NCI-H1048 (cell line): ENCODE measurements at places on chromosomes 1 and 21.

DNA sequence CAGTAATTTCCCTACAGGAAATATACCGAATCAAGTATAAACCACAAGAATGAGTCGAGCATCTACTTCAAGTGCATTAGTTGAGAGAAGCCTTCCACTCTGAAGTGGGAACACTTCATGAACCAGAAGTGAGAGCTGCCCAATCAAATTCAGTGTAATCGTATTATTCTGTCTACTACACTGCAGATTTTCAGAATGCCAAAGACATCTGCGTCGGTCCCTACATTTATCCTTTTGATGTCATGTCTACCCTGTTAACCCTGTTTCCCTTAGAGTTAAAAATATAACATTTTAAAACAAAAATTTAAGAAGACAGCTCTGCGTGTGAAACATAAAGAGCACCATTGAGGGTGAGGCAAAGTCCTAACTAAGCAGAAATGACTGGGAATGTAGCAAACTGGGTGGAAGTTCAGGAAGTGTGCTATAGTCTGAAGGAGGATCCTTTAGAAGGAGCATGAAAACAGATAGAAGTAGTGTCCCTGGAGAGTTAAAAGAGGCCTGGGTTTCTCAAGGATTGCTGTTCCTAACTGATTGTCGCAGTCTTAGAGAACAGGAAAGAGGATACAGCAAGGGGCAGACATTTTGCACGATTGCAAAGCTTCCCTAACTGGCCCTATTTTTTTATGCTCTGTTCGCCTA is 291.2 kb downstream of the PTPRC start:
- DNase-seq = no peak

GRCh38 chr1:207430602-207431001 is 23.5 kb upstream of the CR2 start:
- DNase-seq = no peak

DNA sequence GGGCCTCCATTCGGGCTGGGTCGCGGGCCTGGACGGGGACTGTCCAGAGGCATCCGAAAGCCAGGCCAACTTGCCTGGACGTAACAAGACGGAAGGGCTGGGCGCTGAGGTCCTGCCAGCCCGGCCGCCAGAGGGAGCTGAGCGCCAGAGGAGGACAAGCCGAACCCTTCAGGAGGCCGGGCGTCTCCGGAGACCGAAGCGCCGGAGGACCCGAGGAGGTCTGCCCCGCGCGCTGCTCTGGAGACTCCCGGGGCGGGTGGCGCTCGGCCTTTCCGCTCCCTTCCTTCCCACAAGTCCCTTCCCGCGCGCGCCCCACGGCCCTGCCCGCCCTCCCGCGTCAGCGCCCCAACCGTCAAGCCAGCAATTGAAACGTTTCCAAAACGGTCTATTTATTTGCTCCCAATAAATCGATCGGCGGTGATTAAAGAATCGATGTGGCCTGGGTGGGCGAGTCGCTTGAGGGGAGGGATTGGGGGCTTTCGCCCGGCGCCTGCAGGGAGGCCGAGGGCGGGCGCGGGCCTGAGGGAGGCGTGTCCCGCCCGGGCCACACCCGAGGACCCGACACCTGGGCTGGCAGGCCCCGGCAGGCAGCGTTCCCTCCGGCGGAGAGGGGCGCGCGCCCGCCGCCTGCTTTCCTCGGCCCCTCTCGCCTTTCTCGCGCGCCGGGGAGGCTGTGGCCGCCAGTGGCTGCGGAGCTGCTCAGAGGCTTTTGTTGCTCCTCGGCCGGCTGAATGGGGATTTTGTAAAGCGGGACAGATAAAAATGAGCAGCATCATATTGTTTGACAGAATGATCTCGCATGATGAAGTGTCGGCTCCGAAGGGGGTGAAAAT is 5.2 kb upstream of the FOXD3 start:
- peak; percentile 33 for DNase-seq

DNA sequence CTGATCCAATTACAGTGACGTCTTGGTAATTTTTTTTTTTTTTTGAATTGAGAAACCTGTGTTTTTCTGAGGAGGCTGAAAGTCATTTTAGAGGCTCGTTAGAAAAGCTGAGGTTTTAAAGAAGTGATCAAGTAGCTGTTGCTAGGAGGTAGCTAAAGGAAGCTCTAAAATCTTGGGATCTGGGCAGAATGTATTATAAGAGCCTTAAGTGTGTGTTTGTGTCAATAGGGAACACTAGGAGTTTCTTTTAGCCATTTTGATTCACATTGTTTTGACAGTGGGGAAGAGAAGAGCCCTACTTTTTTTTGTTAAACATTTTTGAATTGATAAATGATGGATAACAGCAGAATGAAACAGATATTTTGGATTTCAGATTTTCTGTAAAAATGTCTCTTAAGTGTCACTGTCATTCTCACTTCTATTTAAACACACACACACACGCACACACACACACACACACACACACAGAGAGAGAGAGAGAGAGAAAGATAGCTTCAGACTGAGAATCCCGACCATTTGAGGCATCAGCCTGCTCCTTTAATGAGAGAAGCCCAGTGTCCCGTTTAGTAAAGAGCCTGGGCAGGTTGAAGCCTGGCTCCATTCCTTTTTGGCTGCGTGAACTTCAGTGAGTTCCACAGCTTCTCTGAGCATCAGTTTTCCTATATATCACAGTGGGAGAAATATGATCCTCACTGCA is 79.1 kb upstream of the GPR88 start:
- DNase-seq = no peak

- DNase-seq = no peak
These were observed 94.6 kb downstream of the ATP6V1G3 start for GRCh38 chr1:198445872-198446271.

DNA sequence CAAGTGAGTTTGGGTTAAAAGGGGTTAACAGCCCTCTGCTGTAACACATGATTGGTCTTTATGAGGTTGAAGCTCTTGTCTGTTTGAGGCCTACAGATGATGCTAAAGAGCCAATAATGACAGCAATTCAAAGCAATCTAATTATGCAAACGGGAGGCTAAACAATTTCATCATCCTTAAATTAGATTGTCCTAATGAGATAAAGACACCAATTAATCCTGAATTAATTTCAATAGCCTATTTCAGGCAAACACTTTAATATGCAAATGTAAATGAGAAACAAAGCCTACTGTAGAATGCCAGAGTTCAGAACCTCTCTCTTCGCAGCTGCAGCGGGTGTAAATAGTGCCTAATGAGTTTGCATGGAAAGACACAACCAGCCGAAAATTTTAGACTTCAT is 504.7 kb upstream of the PBX1 start:
- no peak for DNase-seq

DNA sequence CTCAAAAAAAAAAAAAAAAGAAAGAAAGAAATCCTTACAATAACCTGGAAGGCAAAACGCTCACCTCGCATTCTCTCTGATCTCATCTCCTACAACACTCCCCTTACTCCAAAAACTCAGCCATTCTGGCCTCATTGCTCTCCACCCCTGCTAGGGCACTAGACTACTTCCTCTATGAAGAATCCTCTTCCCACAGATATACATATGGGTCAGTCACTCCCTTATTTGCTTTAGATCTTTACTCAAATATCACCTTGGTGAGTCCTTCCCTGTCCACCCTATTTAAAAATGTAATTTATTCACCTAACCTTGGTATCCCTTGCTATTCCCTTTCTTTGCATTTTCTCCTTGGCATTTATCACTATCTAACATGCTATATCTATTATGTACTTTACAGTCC is 24.6 kb upstream of the KIF1B start:
- no peak for DNase-seq

DNA sequence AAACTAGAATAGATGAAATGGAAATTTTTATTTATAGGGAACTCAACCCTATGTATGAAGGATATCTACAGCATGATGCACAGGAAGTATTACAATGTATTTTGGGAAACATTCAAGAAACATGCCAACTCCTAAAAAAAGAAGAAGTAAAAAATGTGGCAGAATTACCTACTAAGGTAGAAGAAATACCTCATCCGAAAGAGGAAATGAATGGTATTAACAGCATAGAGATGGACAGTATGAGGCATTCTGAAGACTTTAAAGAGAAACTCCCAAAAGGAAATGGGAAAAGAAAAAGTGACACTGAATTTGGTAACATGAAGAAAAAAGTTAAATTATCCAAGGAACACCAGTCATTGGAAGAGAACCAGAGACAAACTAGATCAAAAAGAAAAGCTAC is 7.9 kb downstream of the USP1 start:
- DNase-seq = no peak

DNA sequence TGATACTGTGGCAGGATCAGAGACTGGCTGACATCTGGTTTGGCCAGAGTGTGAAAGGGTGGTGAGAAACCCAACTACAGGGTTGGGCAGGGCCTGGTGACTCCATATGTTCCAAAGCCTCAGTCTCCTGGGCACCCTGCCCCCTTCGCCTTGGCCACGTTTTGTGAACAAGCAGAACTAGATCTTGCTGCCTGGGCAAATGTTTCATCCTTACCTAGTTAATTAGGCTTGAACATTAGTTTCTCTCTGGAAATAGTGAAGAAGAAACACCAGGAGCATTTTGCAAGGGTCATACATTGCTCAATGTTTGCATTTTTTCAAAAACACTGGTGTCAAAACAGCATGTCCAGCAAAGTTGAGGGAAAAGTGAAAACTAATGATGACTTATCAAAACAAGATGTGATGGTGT is 60.5 kb downstream of the MAP3K7CL start:
- no peak for DNase-seq

DNA sequence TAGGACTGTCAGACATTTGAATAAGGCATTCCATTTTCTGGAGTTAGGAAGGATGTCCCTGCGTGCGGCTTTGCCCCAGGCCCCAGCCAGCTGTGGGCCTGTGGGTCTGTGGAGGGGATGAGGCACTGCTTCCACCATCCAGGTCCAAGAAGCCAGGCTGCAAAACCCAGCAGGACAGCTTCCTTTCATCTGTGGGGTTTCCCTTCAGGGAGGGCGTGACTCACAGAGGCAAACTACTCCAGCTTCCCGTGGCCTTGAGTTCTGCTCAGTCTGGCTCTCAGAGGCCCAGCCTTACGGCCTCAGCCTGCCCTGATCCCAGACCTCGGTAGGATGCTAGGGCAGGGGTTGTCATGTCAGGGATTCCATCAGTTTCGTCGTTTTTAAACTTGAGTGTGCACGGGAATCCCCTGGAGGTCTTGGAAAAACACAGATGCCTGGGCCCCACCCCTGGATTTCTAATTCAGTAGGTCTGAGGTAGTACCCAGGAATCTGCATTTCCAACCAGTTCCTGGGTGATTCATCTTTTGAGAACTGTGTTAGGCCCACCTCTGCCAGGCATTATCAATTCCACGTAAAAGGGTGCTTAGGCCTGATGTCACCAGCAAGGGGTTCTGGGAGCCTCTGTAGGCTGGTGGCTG is 32.3 kb upstream of the TENT5C start:
- DNase-seq = no peak

GRCh38 chr21:17433730-17434129 is 79.1 kb upstream of the CXADR start:
- no peak for DNase-seq

GRCh38 chr21:35974775-35975174 is 85.6 kb downstream of the SETD4 start:
- no peak for DNase-seq

GRCh38 chr1:40197656-40198055 is 36.5 kb downstream of the RLF start:
- DNase-seq = no peak

GRCh38 chr1:19336543-19336942 is 24.4 kb downstream of the SLC66A1 start:
- no peak for DNase-seq

DNA sequence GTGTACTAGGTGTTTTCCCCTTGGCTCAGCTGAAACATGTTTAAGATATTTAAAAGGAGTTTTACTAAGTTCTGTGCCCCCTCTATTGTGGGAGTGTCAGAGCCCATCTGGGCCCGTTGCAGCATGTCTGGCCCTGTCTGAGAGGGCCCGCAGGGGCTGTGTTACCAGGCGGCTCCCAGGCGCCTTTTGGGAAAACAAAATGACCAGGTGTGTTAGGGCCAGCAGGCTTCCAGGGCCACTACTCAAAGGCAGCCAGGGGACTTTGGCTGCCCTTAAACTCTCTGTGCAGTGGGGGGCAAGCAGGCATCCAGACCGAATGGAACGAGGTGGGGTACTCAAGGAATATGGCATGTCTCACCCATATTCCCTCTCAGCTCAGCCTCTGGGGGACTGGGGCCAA is 111.7 kb downstream of the KCNN3 start:
- DNase-seq = no peak
